ENCODE measurements at places on chromosomes 3 and 15.

DNA sequence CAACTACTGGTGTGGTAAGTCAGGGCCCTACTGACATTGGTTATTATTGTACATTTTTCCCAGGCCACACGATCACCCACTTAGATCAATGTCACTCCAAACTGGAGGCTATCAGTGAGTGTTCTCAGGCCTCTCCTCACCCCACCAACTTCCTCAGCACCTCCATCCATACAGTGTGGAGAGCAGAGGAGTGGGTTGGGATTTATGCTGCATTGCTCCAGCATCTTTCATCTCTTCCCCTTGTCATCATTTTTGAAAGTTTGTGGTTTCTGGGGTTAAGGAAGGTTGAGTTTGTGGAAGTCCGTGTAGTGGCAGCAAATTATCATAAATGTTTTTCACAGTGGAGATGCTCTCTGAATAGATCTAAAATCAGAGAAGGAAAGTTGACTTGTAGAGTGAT lies 60.2 kb downstream of the TLNRD1 start:
- DNase-seq, result no peak

DNA sequence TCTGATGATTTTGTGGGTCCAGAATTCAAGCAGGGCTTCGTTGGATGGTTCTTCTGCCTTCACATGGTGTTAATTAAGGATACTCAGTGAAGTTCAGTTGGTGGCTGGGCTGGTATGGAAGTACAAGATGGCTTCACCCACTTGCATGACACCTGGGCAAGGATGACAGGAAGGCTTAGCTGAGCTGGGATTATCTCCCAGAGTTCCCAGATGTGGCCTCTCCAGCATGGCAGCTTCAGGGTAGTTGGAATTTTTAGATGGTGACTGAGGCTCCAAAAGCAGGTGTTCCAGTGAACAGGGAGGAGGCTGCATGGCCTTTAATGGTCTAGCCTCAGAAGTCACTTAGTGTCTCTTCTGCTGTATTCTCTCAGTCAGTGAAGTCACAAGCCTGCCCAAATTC lies 135.5 kb downstream of the THRB start:
- no peak for DNase-seq

GRCh38 chr3:48858709-48859108 lies 11.0 kb upstream of the PRKAR2A start:
- no peak for DNase-seq

- DNase-seq, result no peak
These were observed 59.9 kb upstream of the KLF13 start for GRCh38 chr15:31266712-31267111.

GRCh38 chr3:189586941-189587663 lies 44.1 kb upstream of the TP63 start:
- DNase-seq, result no peak
